ENCODE measurements at places on chromosomes 3 and 15.

GRCh38 chr3:52084216-52084945, 28.0 kb upstream of the DUSP7 start:
- DNase-seq, result no peak

GRCh38 chr3:52121813-52122212, 32.4 kb downstream of the POC1A start:
- DNase-seq, result no peak

GRCh38 chr3:120341658-120342346, 7.4 kb downstream of the LRRC58 start:
- no peak for DNase-seq

GRCh38 chr3:130259166-130259874, 86.2 kb upstream of the COL6A5 start:
- no peak for DNase-seq

DNA sequence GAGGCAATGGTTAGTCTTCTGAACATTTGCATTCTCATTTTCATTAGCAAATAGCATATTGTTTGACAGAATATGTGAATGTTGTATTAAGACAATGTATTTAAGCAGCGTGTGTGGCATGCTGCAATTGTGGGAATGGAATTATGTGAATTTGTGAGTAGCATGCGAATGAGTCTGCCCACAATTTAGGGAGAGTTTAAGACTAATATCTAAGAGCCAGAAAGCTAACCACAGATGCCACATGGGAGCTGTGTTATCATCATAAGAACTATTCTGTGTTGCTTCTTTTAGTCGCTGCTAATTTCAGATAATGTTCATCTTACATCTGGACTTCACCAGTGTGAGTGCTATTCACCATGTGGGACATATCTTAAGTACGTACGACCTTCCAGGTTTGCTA, 494.5 kb downstream of the RBMS3 start:
- no peak for DNase-seq

DNA sequence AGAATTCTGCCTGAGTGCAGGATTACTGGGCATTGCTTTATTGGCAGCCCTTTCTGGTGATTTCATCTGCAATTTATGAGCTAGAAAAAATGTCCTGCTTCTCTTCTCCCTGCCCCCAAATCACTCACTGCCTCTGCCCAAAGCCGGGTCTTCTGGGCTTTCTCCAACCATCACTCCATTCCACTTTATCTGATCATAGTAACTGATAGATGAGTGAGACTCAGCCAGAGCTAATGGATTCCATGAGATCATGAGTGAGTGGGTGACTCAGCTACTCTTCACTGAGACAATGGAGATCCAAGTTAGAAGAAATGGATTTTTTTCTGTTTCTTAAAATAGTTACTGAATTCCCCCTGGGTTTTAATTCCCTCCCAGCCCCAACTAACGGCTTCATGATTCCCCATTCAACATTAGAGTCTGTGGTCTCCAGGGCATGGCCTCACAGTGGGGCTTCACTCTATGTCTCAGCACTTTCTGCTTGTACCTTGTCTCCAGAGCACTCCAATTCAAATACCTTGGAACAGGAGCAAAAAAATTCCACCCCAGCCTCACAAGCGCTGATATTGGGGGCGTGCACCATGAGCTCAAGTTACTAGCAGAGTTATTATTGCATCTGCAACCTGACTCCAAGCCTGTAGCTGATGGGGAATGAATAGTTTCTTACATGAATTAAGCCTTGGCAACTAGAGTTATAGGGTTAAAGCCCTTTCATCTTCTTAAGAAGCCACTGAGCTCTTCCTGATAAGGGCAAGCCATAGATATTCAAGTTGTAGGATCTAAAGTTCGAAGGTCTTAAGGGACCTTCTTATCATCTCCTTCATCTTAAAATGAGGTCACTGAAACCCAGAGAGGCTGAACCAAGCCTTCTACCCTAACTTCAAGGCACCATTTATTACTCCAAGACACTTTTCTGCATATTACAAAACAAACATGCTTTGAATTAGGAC, 85.9 kb downstream of the AGBL1 start:
- DNase-seq, result no peak

DNA sequence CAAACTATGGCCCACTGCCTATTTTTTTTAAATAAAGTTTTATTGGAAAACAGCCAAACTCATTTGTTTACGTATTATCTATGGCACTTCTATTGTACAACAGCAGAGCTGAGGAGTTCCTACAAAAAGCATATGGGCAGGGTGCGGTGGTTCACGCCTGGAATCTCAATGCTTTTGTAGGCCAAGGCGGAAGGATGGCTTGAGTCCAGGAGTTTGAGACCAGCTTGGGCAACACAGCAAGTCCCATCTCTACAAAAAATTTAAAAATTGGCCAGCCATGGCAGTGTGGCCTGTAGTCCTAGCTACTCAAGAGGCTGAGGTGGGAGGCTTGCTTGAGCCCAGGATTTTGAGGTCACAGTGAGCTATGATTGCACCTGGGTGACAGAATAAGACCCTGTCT, 142.3 kb downstream of the RORA start:
- no peak for DNase-seq

GRCh38 chr15:32834156-32834555, 116.4 kb downstream of the GREM1 start:
- DNase-seq, result no peak

DNA sequence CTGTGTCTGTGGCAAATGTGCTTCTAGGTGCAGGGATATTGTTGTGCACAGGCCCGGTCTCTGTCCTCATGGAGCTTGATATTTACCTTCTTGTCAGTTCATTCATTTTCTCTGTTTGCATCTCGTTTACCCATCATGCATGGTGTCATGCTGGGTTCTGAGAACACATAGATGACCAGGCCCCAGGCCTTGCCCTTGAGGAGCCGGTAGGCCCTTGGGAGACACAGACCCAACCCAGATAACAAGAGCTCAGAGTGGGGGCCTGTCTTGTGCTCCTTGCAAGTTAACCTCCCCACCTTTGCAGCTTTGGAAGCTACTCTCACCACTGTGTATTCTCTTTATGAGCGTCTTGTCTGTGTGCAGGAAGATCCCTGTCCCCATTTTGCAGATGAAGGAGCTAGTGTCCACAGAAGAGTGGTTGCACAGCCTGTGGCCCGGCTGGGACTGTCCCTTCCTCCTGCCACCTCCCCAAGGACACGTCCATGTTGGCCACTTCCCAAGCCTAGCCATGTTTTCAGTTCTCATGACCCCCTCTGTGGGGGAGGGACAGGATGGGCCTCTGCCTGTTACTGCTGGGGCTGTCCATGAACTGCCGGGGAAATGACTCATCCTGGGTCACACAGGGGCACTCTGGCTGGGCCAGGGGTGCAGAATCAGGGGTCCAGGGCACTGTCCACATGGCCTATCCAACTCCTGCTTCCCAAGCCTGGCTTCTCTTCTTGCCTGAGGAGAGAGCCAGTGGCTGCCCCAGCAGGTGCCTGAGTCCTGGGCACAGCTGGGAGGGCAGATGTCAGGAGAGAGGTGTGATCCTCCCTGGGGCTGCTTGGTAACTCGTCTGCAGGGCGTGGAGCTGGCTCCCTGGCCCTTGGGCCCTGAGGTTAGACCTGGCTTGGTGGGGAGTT, 3.4 kb downstream of the SNX33 start:
- no peak for DNase-seq

DNA sequence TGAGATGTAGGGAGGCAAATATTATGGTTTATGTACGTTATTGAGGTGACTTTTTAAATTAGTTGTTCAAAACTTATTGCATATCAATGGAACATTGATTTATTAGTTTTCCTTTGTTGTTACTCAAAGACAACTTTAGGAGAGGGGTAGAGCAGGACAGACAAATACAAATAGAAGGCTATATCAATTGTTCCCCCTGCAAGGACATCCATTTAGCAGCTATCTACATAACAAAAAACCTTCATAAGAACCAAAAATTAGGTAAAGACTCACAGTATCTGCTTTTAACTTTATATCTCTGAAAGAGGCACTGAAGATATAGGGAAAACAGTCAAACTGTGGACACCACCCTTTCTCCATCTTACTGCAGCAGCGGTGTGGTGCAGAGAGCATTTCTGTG, 958.8 kb downstream of the DIPK2A start:
- DNase-seq, result no peak

- DNase-seq, result no peak
These were observed 22.2 kb downstream of the EPHB1 start for GRCh38 chr3:134817297-134817696.

DNA sequence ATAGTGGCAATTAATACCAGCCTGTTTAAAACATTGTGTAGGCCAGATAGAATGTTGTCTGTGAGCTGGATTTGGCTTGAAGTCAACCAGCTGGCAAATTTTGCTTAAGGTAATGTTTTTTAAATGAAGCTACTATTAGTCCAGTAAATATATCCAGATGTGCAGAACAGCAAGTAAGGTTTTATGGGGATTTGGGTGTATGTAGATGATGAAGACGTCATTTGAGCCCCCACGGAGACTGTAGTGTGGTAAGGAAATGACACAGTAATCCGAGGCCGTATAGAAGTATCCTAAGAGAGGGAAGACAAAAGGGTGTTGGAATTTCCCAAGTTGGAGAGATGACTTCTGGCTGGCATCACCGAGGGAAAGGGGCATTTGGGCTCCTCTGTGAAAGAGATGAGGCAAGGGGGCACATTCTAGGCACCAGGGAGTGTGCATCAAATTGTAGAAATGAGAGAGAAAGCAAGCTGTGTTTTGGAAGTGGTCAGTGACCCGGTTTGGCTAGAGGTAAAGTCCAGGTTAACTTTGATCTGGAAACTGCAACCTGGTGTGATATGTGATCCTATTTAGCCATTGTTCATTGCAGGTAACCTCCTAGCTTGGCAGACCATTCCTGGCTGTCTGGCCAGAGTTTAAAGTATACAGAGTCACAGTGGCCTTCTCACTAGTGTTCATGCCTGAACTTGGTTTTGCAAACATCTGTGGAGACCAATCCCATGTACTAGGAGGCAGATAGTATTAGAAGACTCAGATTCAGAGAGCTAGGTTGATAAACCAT, 104.2 kb downstream of the ITPR1 start:
- no peak for DNase-seq

DNA sequence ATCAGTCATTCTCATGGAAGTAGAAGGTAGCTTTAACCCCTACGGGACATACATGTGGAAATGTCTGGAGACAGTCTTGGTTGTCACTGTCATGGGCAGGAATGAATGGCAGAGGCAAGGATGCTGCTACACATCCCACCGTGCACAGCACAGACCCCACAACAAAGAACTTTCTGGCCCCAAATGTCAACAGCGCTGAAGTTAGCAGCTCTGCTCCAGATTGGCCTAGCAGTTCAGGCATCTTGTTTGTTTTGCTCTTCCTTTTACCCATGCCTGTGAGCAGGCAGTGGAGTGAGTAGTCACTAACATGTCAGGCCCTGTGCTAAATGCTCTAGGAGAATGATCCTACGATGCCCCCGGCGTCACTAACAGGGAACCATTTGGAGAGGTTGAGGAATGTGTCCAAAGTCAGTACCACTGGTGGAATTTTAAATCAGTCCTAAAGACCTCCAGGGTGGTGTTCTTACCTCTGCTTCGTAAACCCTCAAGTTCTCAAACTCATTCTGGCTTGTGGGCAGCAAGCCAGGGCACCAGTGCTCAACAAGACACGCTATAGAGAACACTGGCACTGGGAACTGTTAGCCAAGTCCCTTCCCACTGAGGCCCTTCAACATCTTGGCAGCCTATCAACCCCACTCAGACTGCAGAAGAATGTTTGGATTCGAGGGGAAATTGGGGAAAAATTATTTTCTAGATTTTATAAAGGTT, 142.2 kb downstream of the FOXP1 start:
- no peak for DNase-seq

GRCh38 chr3:69867941-69868505, 128.8 kb downstream of the MITF start:
- no peak for DNase-seq

GRCh38 chr3:193947596-193947995, 188.4 kb upstream of the HES1 start:
- no peak for DNase-seq

DNA sequence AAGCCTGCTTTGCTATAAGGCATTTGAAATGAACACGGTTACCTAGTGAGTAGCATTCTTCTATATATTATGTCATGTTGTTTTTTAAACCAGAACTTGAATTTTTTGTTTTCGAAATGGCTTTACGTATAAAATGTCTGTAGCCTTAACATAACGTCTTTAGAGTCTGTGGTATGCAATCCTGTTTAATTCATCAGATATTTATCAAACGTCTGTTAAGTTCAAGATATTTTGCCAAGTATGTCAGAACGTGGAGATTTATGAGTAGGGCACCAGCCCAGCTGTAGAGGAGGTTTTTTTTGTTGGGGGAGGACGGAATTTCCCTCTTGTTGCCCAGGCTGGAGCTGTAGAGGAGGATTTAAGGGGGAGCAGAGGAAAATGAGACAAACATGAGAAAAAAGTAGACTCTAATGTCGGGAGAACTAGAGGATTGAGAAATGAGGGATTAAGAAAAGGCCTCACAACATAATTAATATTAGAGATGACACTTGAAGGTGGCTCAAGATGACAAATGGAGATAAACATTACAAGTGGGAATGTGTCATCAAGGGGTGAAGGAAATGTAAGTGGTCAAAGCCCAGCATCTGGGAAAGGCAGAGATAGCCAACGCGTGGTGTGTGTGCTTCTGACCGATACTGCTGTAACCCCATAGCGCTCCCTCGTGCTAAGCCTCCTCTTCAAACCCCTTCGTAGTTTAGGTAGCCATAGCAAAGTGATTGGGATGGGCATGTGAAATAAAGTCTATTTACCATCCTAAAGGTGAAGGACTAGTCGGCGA, 154.0 kb upstream of the GOLGA6L4 start:
- DNase-seq, result no peak

DNA sequence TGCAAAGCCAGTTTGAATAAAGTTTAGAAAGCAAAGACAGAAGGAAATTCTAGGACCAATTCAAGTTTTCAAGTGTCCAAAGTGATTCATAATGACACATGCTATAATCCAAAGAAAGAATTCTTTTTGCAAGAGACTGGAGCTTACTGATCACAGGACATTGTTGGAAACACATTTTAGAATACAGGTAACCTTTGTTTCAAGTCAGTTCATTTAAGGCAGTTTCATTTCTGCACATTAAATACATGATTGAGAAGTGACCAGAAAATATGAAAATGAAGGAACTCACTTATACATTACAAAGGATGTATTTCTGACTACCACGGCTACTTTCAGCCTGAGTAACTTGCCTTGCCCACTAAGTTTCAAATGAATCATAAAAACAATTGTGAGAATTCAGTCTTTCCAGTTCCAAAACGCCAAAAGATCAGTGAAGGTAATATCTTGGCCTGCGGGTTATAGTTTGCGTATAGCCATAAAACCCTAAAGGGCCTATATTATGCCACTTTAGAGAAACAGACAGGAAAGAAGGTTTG, 48.7 kb downstream of the PRICKLE2 start:
- DNase-seq, result no peak

DNA sequence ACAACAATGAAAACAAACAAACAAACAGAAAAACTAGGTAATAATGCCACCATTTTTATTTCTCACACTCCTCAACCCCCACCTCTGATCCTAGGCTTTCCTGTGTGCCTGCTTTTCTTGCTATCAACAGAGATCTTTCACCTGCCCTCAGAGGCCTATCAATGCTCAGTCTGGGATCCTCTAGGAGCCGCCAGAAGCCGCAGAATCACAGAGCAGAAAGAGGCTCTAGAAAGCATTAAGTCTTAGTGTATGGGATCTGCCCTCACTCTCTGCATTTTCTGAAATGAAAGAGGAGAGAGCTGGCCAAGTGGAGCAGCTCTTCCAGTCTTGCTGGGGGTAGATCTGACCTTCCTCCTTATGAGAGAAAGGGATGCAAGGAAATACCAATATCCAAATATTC, 306.8 kb downstream of the TUSC7 start:
- no peak for DNase-seq
